ENCODE measurements at places on chromosomes 16 and 17. TPM values are rescaled to one million over a fixed set of nuclear protein-coding genes. Genes with fewer than 3 reads are reported as not detected.

DNA sequence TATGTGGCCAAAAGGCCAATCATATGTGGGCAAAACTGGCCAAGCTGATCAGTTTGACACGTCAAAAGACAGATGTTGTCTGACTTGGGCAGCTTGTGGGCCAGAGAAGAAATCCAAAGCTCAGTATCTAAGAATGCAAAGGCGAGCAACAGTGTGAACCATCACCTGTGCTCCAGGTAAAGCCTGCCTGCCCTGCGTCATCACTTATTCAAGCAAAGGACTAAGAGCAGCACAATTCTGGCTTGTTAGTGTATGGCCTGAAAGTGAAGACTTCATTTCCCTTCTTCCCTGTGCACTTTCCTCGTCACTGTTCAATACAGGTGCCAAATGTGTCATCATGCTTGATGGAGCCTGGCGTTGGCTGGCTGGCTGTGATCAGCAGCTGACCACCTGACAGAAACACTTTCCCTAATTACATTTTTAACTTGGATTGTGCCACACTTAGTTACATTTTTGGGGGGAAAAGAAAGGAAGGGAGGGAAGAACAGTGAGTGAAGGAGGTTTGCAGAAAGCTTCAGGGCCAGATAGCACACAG, 4.7 kb downstream of the FAM20A start:
- H3K27me3 ChIP-seq, result no peaks in the 10 kb centered on the region
- H3K4me1 ChIP-seq, result peaks cover 71% of the 10 kb centered on the region
- no peak overlapping the region for H3K27ac ChIP-seq
- no peak overlapping the region for H3K4me3 ChIP-seq

GRCh38 chr17:74394275-74394950, 27.1 kb downstream of the GPR142 start:
- no peaks in the 10 kb centered on the region for H3K27me3 ChIP-seq
- no peak overlapping the region for H3K27ac ChIP-seq
- H3K4me3 ChIP-seq, result no peak overlapping the region
- no peaks in the 10 kb centered on the region for H3K4me1 ChIP-seq
- no peak for DNase-seq

The GJD3 gene
- 2.7 TPM for total RNA-seq

GRCh38 chr17:81033535-81034167, 1.3 kb upstream of the BAIAP2 start:
- no peaks in the 10 kb centered on the region for H3K27me3 ChIP-seq
- H3K4me1 ChIP-seq, result peaks cover 20% of the 10 kb centered on the region
- H3K36me3 ChIP-seq, result peaks cover 10% of the 10 kb centered on the region
- H3K4me3 ChIP-seq, result peak overlapping the region; percentile 84
- peak; percentile 88 for DNase-seq

DNA sequence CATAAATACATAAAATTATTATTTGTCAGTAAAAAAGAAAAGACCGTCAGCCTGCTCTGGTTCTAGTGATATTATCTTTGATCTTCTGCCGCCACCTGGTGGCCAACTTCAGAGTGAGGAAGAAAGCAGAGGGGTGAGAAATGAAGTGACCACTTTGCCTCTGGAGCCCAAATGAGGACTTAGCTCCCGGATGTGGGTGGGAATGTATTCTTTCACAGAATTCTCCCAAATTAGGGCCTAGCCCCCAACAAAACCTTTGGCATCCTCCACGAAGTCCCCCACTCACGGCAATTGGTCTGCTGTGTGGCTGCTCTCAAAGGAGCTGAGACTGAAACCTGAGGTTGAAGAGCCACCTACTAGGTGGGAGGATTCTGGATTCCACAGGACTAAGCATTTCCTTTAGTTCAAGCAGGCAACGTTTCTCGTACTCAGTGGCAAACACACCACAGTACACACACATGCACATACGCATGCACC, 4.9 kb upstream of the ZNF267 start:
- H3K4me3 ChIP-seq, result peak overlapping the region; percentile 57
- H3K27me3 ChIP-seq, result peaks cover 4% of the 10 kb centered on the region
- peaks cover 20% of the 10 kb centered on the region for H3K4me1 ChIP-seq
- DNase-seq, result peak; percentile 67
- peak overlapping the region; percentile 24 for H3K27ac ChIP-seq

DNA sequence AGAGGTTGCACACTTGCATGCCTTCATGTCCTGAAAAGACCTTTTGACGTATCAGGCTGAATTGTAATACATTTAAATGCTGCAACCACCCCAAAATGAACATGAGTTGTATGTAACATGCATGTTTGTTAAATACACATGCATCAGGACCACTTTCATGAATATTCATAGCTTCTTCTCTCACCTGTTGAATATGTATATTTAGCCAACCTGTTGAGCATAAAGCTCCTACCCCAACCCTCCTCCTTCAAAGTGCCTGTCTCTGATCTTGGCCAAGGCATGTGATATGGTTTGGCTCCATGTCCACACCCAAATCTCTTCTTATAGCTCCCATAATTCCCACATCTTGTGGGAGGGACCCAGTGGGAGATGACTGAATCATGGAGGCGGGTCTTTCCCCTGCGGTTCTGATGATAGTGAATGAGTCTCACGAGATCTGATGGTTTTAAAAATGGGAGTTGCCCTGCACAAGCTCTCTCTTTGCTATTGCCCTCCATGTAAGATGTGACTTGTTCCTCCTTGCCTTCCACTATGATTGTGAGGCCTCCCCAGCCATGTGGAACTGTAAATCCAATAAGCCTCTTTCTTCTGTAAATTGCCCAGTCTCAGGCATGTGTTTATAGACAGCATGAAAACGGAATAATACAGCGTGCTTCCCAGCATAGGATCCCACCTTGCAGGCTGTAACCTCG, 3.8 kb upstream of the CRYM start:
- no peaks in the 10 kb centered on the region for H3K36me3 ChIP-seq
- H3K4me3 ChIP-seq, result no peak overlapping the region
- no peak overlapping the region for H3K27ac ChIP-seq
- DNase-seq, result no peak
- peaks cover 70% of the 10 kb centered on the region for H3K27me3 ChIP-seq

- H3K4me3 ChIP-seq, result no peak overlapping the region
- H3K4me1 ChIP-seq, result no peaks in the 10 kb centered on the region
- H3K27ac ChIP-seq, result no peak overlapping the region
- DNase-seq, result peak; percentile 75
Observed at GRCh38 chr16:56191835-56192634, 746 bp downstream of the GNAO1 start.

The CTRB2 gene
- not detected for total RNA-seq

DNA sequence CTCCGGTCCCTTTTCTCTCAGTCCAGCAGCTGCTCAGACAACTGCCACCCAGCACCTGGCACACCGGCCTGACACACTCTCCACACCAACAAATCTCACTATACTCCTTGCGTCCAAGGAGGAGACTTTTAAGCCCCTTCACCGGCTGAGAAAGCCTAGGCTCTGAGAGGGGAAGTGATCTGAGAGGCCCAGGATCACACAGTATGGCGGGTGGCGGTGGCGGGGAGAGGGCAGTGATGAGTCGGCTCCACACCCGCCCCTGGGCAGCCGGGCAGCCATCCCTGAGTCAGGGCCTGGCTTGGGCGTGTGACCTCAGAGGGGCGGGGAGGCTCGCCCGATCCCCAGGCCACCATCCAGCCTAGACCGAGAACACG, 569 bp downstream of the FLII start:
- peak; percentile 100 for DNase-seq
- H3K4me1 ChIP-seq, result peaks cover 32% of the 10 kb centered on the region
- peaks cover 37% of the 10 kb centered on the region for H3K36me3 ChIP-seq

- DNase-seq, result no peak
- H3K4me1 ChIP-seq, result no peaks in the 10 kb centered on the region
- H3K27me3 ChIP-seq, result no peaks in the 10 kb centered on the region
- no peak overlapping the region for H3K27ac ChIP-seq
- H3K36me3 ChIP-seq, result no peaks in the 10 kb centered on the region
- H3K4me3 ChIP-seq, result no peak overlapping the region
Observed at GRCh38 chr16:80791411-80791810, 13.0 kb downstream of the CDYL2 start.

- no peaks in the 10 kb centered on the region for H3K36me3 ChIP-seq
- H3K27me3 ChIP-seq, result peaks cover 43% of the 10 kb centered on the region
- H3K4me3 ChIP-seq, result no peak overlapping the region
- no peak overlapping the region for H3K27ac ChIP-seq
Observed at GRCh38 chr17:79840989-79841286, 1.7 kb upstream of the CBX4 start.

- peak; percentile 98 for DNase-seq
- no peaks in the 10 kb centered on the region for H3K36me3 ChIP-seq
- peaks cover 29% of the 10 kb centered on the region for H3K4me1 ChIP-seq
- peak overlapping the region; percentile 97 for H3K4me3 ChIP-seq
- peak overlapping the region; percentile 58 for H3K27ac ChIP-seq
- no peaks in the 10 kb centered on the region for H3K27me3 ChIP-seq
Observed at GRCh38 chr16:88705076-88705684, 1.0 kb downstream of the RNF166 start.

The PABPN1L gene
- not detected for total RNA-seq

DNA sequence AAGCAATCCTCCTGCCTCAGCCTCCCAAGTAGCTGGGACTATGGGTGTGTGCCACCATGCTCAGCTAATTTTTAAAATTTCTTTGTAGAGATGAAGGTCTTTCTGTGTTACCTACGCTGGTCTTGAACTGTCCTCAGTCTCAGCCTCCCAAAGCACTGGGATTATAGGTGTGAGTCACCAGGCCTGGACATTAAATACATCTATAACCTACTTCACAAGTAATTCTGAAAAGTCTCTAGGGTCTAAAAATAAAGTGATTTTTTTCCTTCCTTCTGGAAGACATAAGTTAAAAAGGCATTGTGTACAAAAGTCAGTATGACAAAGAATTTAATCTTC, 118.3 kb downstream of the PARN start:
- DNase-seq, result no peak
- H3K36me3 ChIP-seq, result no peaks in the 10 kb centered on the region
- H3K27me3 ChIP-seq, result no peaks in the 10 kb centered on the region
- H3K4me3 ChIP-seq, result no peak overlapping the region

DNA sequence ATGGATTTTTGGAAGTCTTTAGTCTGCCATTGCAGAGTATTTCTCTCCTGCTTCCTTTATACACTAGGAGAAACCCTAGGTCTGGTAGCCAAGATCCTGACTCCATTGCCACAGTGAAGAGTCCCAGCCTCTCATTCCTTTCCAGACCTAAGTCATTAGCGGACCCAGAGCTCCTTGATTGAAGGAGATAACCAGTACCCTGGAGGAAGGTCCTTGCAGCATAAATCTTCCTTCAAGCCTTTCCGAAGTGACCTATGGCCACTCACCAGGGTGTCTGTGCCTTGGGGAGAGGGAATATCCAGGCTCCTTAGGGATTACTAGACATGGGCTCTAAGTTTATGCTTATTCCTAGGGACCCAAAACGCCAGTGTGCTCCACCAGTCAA, 35.8 kb downstream of the BCL7C start:
- H3K27ac ChIP-seq, result no peak overlapping the region
- no peak overlapping the region for H3K4me3 ChIP-seq
- no peaks in the 10 kb centered on the region for H3K36me3 ChIP-seq
- no peaks in the 10 kb centered on the region for H3K4me1 ChIP-seq
- no peak for DNase-seq
- no peaks in the 10 kb centered on the region for H3K27me3 ChIP-seq

The CRYBA1 gene
- total RNA-seq, result not detected

Measured in osteoblast (primary cell).